ENCODE measurements at places on chromosomes 6 and 20. TPM values are rescaled to one million over a fixed set of nuclear protein-coding genes. Genes with fewer than 3 reads are reported as not detected.

DNA sequence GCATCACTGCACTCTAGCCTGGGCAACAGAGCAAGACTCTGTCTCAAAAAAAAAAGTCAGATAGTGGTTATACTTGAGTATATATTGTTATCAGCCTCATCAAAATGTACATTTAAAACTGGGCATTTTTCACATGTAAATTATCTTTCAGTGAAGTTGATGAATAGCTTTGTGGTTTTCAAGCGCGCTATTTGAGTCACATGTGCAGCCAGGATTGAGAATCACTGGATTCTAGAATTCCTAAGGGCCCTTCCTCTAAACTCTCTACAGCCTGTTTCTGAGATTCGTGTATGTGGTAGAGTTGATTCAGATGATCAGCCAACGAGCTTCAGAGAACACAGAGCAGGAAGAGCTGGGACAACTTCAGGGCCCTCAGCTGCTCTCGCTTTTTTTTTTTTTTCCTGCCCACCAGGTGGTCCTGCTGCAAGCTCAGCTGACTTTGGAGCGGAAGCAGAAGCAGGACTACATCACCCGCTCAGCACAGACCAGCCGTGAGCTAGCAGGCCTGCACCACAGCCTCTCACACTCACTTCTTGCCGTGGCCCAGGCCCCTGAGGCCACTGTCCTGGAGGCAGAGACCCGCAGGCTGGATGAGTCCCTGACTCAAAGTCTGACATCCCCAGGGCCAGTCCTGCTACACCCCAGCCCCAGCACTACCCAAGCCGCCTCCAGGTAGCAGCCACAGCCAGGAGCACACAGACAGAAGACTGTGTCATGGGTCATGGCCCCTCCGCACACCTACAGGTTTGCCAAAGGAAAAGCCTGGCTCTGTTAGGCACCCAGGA lies 18.3 kb downstream of the C20orf173 start:
- DNase-seq: no peak

- DNase-seq: no peak
Measured at GRCh38 chr6:3523271-3523670, 66.4 kb upstream of the SLC22A23 start.

DNA sequence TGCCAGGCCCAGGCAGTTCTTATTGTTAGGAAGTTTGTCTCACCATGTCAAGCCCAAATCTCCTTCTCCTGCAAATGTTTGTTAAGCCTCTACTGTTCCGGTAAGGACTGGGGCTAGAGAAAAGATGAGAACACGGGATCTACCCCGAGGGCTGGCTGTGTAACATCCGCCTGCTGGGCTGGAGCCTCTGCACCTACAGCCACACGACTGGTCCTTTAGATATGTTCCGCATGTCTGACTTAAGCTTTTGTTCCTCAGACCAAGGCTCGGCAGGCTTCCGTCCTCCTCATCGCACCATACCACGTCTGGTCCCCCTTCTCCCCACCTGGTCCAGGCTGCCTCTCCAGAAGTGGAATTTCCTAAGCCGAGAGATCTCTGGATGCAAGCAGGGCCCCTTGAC lies 2.6 kb downstream of the GHRH start:
- DNase-seq: no peak

DNA sequence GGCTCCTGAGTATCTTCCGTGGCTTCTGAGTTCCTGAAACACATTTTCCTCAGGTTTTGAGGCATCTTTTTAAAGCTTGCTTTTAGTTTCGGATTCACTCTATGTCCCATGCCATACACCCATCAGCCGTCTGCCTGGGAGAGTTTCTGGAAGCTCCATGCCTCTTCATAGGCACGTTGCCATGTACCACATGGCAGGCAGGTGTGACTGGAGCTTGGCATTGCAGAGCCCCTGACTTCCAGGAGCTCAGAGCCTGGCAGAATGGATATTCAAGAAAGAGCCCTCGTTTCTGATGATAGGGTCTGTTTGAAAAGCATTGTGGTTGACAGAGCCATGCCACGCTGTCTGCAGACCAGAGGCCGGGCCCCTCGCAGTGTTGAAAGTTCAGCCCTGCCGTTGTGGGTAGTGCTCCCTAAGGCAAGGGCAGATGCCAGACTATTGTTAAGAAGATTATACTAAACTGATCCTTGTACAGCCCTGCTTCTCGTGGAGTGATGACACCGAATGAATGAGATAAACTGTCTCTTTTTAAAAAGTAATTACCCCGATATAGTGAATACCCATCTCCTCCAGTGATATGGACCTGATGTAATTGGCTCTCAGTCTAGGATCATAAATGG lies 100.0 kb downstream of the RPP40 start:
- DNase-seq: no peak

The SYNJ2 gene
- total RNA-seq: 16.7 TPM
